LNCaP clone FGC (cell line): ENCODE measurements at places on chromosomes 7 and 10.
A peak's percentile ranks its signal among the peaks of the same experiment; 100 is the strongest.

DNA sequence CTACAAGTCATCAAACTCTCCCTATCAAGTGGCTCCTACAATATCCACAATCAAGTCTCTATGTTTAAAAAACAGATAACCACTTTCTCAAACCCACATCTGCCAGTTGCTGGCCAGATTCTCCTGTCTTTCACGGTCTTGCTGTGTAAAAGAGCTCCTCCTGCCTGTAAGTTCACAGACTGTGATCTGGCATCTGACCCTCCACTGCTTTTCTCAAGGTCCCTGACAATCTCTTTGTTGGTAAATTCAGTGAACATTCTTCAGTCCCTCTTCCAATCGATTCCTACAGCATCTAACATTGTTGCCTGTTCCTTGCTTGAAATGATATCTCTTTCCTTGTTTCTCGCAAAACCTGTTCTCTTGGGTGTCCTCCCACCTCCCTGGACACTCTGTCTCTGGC is 18.5 kb upstream of the LMOD2 start:
- no peak for DNase-seq

GRCh38 chr10:60358282-60358681 is 31.4 kb downstream of the ANK3 start:
- DNase-seq = no peak

DNA sequence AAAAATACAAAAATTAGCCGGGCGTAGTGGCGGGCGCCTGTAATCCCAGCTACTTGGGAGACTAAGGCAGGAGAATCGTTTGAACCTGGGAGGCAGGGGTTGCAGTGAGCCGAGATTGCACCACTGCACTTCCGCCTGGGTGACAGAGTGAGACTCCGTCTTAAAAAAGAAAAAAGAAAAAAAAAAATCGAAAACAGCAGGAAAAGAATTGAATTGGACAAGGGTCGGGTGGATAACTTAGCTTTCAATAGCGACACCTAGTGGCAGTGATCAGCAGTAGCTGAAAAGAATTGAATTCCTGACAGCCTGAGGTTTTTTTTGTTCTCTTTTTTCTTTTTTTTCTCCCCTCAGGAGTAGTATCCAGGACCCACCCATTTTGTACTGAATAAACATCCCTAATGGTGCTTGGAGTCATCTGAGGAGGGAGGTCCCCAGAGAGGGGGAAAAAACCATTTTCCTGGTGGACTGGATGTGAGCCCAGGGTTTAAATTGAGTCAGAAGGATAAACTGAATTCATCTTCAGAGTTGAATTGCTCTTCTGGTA is 55.1 kb downstream of the CYCS start:
- peak; percentile 22 for DNase-seq

DNA sequence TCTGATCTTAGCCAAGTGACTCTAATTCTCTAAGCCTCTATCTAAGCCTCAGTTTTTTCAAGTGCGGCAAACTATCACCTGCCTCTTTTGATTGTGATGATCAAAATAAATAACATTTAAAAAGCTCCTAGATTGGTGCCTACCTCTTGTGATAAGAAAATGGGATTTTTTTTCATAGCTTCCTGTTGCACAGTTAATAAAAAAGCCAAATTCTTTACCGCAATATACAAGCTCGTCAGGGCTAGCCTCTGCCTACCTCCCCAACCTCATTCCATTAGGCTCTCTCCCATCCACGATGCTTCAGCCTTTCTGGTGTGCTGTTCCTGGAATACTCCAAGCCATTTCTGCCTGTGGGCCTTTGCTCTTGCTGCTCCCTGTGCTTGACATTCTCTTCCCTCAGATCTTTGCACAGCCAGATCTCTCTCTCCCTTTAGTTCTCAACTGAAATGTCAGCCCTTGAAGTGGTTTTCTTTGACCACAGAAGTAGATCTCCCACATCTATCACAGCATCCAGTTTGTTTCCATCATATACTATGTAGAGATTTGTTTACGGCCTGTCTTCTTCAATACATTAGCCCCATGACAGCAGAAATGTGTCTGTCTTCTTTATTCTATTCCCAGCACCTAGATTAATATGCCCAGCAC is 48.8 kb downstream of the SFR1 start:
- no peak for DNase-seq

GRCh38 chr7:29612596-29612995 is 49.0 kb downstream of the PRR15 start:
- no peak for DNase-seq

DNA sequence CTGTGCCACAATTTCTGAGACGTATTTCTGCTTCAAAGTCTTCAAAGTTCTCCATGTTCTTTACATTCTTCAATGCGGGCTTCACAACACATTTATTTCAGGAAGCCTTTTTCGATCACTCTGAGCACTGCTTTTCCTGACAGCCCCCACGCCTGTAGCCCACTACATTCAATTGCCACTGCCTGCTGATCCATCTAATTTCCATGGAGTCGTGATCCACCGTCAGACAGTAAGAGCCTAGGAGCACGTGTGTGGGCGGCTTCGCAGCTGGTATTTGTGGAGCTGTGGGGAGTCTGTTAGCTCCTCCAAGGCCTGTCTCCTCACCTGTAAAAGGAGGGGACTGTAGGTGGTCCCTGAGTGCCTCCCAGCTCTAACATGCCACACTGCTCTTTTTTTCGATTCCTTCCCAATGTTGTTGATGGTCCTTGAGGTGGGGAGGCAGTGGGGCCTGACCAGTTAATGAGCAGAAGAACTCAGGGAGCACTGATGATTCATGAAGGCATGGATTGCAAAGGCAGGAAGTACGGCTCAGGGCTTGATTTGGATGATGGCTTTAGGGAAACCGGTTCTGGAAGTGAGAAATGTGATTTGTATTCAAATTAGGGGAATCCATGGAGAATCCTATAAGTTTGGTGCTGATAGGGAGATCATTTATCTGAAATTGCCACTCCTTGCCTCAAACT is 401.1 kb upstream of the PODXL start:
- no peak for DNase-seq

GRCh38 chr10:36393801-36394200 is 731.6 kb upstream of the ANKRD30A start:
- DNase-seq = no peak

DNA sequence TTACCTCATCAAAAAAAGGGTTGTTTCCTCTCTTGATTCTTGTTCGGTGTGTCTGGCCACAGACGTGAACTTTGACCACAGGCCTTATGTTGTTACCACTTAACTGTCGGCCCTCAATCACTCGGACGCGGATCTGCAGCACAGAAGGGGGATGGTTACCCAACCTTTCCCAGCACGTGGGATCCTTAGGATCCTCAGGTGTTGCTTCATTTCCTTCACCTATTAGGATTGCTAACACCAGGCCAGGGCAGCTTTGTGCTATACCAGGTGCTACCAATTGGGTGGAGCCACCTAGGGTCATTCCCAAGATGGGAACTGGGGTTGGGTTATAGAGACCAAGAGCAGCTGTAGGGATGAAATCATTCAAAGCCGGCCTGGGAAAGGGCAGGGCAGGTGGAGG is 73.4 kb downstream of the MYOF start:
- DNase-seq = no peak

DNA sequence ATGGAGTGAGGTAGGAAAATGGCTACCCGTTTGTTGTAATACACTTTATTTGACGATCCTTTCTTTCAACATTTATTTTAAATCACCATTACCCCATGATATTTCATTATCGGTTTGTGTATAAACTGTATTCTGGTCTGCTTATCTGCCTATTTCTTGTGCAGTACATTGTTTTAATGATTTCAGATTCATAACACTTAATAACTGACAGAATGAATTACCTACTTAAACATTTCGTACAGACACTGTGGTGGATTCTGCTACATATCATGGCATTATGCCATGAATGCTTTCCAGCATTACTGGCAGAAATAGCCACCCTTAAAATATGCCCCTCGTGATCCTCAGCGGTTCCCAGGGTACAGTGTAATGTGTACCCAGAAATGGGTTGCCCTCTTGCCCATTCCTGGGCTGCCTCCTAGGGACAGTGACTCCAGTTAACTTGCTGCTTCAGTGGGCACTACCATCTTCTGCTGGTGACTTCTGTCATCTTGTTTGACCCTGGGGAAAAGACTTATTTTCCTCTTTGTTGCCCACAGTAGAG is 74.5 kb downstream of the C1GALT1 start:
- no peak for DNase-seq

DNA sequence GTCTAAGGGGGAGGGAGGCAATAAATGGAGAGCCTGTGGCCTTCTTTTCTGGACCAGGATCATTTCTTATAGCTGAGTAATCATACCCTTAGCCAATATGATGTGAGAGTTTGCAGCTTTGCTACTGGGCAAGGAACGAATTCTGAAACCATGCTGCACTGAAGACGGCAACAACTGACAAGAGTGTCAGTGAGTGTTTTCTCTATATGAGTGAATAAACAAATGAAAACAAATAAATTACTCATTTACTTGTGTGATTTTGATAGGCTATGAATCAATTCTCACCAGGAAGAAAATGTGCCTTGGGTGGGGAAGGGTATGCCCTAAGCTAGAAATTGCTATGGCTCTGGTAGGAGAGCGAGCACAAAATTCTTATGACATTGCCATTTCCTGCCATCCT is 79.4 kb upstream of the LRRN3 start:
- DNase-seq = no peak

DNA sequence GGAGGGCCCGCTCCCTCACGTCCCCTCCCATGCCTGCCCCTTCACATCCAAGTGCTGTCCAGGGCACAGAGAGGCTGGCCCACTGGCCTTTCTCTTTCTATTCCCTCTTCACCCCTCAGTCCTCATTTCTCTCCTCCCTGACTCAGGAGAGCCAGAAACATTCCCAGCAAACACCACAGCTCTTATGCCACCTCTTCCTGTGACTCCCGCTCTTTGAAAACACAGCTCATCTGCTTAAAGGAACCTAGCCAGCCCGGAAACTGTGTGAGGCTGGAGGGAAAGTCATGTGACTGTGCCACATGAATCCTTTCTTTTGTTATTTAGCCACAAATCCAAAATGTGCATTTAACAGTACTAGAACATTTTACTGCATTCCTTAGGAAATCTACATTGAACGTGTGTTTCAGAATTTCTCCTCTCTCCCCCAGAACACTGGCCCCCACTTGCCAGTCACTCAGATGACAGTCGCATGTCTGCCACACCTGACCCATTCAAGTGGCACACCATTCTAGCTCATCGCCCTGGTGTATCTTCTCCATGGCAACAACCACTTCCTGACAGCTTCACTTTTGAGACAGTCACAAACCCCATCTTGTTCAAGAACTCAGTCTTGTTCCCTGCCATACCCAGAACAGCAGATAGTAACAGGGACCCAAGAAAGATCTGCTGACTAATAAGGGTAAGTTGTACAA is 42.8 kb downstream of the GRB10 start:
- DNase-seq = no peak

- no peak for DNase-seq
These were observed 212.6 kb downstream of the ADRA2A start for GRCh38 chr10:111289461-111289860.

DNA sequence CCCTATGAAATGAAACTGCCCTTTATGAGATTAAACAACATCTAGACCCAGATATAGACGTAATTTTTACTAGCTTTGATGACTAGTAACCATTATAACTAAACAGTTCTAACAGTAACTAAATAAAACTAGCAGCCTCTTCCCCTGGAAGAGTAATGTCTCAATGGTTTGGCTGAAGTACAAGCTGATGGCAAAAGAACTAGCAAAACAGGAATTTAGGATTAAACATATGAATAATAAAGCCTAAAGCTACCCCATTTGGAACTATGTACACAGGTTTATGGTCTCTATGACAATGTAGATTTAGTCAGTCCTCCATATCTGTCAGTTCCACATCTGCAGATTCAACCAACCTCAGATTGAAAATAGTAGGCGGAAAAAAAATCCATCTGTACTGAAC is 6.4 kb downstream of the DPY19L1 start:
- DNase-seq = no peak

DNA sequence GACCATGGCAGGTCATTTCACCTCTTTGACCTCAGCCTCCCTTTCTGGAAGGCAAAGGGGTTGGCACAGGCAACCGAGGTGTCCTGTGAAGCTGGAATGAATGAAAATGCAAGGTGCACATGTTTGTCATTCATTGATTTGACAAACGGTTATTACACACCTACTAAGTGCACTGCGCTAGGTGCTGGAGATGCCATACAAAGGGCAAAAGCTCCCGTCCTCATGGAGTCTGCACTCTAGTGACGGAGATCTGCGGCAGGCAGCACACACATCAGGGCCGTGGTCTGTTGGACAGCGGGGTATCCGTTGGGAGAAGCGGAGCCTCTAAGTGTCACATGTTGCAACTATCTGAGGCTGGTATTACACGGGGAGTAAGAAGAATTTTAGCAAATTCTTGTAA is 44.2 kb downstream of the PRF1 start:
- no peak for DNase-seq

DNA sequence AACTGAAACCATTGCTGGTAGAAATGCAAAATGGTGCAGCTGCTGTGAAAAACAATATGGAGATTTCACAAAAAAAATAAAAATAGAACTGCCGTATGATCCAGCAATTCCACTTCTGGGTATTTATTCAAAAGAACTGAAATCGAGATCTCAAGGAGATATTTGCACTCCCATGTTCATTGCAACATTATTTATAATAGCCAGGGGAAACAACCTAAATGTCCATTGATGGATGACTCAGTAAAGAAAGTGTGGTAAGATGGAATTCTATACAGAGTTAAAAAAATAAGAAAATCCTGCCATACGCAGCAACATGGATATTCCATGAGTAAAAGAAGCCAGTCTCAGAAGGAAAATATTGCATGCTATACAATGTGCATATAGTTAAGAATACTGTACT is 290.6 kb upstream of the GHITM start:
- no peak for DNase-seq

- no peak for DNase-seq
These were observed 44.9 kb downstream of the MYPN start for GRCh38 chr10:68154211-68154497.

GRCh38 chr10:132919374-132920100 is 22.8 kb downstream of the CFAP46 start:
- no peak for DNase-seq

- no peak for DNase-seq
These were observed 55.9 kb downstream of the CFAP46 start for GRCh38 chr10:132886211-132887099.

DNA sequence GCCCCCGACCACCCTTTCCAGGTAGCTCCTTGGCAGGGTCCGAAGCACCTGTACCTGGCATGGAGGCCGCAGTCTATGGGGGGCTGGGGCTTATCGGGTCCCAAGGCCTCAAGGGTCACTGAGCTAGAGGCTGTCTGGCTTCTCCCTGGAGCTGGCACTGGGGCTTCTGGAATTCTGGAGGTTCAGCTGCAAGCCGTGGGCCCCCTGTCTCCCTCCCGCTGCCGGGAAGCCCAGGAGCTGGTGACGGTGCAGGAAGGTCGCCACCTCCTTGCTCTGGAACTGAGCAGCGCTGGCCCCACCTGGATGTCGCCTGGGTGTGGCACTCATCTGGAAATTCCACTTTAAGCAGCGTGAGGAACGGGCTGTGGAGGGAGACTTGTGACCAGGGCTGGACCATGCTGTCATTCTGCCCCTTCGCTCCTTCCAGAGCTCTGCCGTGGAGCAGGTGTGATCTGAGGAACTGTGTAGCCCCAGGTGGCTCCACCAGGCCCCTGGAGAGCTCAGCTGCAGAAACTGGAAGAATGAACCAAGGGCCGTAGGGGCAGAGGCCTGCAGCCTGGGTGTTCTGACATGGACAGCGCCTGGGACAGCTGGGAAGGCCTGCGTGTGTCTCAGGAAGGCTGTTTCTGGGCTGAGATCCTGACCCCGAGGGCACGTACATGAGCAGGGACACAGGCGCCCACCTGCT is 129.7 kb upstream of the PPP2R2D start:
- DNase-seq = no peak

- DNase-seq = peak; percentile 7
These were observed 23.2 kb downstream of the CALCR start for GRCh38 chr7:93551063-93551895.
